ENCODE measurements at places on chromosomes 4 and X. TPM values are rescaled to one million over a fixed set of nuclear protein-coding genes. Genes with fewer than 3 reads are reported as not detected.
A peak's percentile ranks its signal among the peaks of the same experiment; 100 is the strongest.

GRCh38 chr4:173343832-173344397 lies 9.8 kb upstream of the HMGB2 start:
- DNase-seq: peak; percentile 18

GRCh38 chr4:88831031-88831430 lies 133.4 kb upstream of the NAP1L5 start:
- no peak for DNase-seq

DNA sequence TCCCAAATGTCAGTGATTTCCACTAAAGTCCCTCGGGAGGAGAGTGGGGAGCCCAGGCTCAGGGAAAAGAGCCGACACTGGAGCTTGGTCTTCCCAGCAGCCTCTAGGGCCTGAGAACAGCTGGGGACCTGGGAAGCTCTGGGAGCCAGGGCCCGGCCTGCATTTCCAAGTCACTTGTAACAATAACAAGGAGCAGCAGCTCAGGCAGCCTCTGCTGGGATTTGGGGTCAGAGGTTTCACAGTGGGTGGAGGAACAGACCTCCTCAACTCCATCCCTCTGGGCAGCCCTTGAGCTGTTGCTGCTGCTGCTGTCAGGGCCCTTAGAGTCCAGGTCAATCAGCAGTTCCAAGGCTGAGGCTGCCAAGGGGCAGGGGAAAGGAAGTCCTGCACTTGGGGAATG lies 11.1 kb downstream of the STARD8 start:
- DNase-seq: peak; percentile 65

DNA sequence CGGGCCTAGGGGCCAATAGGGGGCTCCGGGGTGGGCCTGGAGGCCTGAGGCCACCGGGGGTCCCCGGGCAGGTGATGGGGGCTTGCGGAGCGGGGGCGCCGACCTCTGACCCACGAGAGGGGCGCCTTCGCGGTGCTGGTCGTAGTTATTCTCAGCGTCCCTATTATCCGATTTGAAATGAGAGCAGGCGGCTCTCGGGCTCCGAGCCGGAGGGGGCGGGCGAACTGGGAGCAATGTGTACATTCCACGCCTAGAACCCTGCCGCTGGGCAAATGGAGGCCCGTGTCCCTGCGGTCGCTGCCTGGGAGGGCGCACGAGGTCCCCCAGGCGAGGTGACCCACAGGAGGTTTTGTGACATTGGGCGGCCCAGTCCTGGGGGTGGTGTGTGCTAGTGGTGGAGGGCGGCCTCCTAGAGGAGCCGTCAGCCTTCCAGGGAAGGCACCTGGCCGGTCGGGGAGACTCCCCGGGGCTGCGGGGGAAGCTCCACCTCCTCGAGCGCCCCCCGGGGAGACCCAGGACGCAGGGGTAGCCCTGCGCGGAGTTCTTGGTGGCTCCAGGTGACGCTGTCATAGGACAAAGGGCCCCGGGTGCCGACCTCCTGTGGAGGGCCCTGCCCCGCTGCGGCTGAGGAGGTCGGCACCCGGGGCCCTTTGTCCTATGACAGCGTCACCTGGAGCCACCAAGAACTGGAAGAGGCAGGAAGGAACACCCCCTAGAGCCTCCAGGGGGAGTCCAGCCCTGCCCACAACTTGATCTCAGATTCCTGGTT lies 102.6 kb upstream of the PRKX start:
- DNase-seq: peak; percentile 48

- peak; percentile 46 for DNase-seq
These were observed 3.3 kb downstream of the NKX6-1 start for GRCh38 chr4:84495794-84496261.

DNA sequence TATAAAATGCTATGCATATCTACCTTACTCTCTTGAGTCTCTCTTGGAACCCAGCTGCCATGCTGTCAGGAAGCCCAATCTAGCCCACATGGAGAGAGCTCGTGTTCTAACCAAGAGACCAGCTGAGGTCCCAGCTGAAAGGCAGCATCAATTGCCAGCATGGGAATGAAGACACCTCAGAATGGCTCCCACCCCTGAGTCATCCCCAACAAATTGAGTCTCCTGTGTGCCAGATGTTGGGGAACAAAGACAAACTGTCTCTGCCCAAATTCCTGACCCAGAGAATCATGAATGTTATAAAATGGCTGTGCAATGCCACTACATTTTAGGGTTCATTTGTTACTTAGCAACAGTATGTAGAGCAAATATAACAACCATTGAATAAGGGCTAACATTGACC lies 105.2 kb upstream of the STX18 start:
- DNase-seq: no peak

- DNase-seq: no peak
These were observed 18.0 kb downstream of the OPHN1 start for GRCh38 chrX:68415316-68415715.

GRCh38 chr4:165506849-165507248 lies 128.0 kb downstream of the CPE start:
- no peak for DNase-seq

Gene ENPEP
- total RNA-seq: 1.5 TPM
